Fibroblast of lung (primary cell): ENCODE measurements at places on chromosomes 4 and X. TPM values are rescaled to one million over a fixed set of nuclear protein-coding genes. Genes with fewer than 3 reads are reported as not detected.

Gene HTN1
- total RNA-seq: not detected in 2 replicates

Gene SLC2A9
- 2.3 and 2.8 TPM in 2 replicates for total RNA-seq

Gene SPIN2B
- 8.0 and 10.6 TPM in 2 replicates for total RNA-seq

Gene EGFL6
- total RNA-seq: 0.17 and 2.1 TPM in 2 replicates

Gene IRS4
- not detected in 2 replicates for total RNA-seq

Gene C4orf17
- total RNA-seq: not detected in 2 replicates

Gene PPP4R3C
- total RNA-seq: not detected in 2 replicates

Gene PNMA6F
- total RNA-seq: not detected in 2 replicates

Gene GAGE12H
- total RNA-seq: not detected in 2 replicates

Gene FABP2
- total RNA-seq: not detected in 2 replicates

Gene IGSF1
- under 0.01 TPM in 1 of 2 replicates, not detected in the other for total RNA-seq

Gene MFAP3L
- 0.50 and 0.77 TPM in 2 replicates for total RNA-seq

Gene PAGE5
- total RNA-seq: 0.66 TPM in 1 of 2 replicates, not detected in the other

Gene H2BW2
- not detected in 2 replicates for total RNA-seq

Gene QDPR
- 10.8 and 27.4 TPM in 2 replicates for total RNA-seq

Gene FAM184B
- total RNA-seq: under 0.01 TPM in 1 of 2 replicates, not detected in the other

Gene AKAP14
- total RNA-seq: not detected in 2 replicates

Gene ARFIP1
- 40.8 and 42.4 TPM in 2 replicates for total RNA-seq

Gene IL3RA
- under 0.01 TPM in 1 of 2 replicates, not detected in the other for total RNA-seq

Gene MAGEB2
- total RNA-seq: not detected in 2 replicates

Gene UGDH
- total RNA-seq: 85.9 and 93.7 TPM in 2 replicates

Gene CFP
- total RNA-seq: under 0.01 and 0.17 TPM in 2 replicates

Gene MXRA5
- total RNA-seq: 11.0 and 40.3 TPM in 2 replicates

Gene SYTL5
- total RNA-seq: under 0.01 and 1.5 TPM in 2 replicates

Gene MBNL3
- total RNA-seq: 2.8 and 4.5 TPM in 2 replicates

Gene PPP2R2C
- under 0.01 and 0.17 TPM in 2 replicates for total RNA-seq

Gene MAGEA2
- total RNA-seq: not detected in 2 replicates

Gene RAI2
- total RNA-seq: 1.3 and 2.1 TPM in 2 replicates

Gene UNC5C
- total RNA-seq: 2.0 and 3.9 TPM in 2 replicates

Gene SH3TC1
- total RNA-seq: 3.9 and 11.6 TPM in 2 replicates

Gene MAGEB10
- total RNA-seq: not detected in 2 replicates
